ENCODE measurements at places on chromosomes 3 and 15. TPM values are rescaled to one million over a fixed set of nuclear protein-coding genes. Genes with fewer than 3 reads are reported as not detected.

DNA sequence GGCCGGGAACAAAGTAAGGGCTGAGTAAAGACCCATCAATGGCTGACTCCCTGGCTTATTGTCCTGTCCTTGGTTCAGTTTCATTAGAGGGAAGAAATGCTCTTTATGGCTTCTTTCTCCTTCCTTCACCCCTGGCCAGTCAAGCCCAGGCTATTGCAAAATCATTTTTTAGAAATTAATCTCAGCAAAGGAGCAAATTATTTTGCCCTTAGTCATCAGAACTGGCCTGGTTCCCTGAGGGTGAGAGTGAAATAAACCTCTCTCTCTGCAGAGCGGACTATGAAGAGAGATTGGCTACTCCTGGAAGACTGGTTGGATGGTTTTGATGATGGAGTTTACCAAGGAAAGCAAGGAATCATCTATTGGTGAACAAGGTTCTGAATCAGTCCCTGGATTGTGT, 52.7 kb upstream of the OXTR start:
- no peak for DNase-seq

DNA sequence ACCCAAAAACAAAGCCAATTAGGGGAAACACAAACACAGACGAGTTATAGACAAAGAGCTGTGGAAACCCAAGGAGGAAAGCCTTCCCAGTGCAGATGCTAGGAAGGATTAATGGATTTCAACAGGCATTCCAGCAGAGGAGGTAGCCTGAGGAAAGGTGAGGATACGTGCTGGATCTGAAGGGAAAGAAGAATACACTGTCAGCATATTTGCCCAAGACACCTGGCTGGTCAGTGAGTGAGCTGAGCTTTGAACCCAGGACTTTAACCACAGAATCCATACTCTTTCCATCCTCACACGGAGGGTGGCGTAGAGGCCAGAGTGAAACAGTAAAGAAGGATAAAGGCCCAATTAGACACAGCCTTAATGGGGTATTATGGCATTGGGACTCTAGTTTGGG, 9.1 kb upstream of the BFSP2 start:
- DNase-seq: no peak

SLC22A13 gene
- 0.48 TPM for total RNA-seq

DNA sequence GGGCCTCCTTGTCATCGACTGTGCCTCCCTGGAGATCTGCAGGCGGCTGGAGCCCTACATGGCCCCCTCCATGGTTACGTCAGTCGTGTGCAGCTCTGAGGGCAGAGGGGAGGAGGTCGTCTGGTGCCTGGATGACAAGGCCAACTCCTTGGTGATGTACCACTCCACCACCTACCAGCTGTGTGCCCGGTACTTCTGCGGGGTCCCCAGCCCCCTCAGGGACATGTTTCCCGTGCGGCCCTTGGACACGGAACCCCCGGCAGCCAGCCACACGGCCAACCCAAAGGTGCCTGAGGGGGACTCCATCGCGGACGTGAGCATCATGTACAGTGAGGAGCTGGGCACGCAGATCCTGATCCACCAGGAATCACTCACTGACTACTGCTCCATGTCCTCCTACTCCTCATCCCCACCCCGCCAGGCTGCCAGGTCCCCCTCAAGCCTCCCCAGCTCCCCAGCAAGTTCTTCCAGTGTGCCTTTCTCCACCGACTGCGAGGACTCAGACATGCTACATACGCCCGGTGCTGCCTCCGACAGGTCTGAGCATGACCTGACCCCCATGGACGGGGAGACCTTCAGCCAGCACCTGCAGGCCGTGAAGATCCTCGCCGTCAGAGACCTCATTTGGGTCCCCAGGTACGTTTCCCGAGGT, 146.5 kb downstream of the LRRK1 start:
- DNase-seq: peak; percentile 75

ITIH1 gene
- total RNA-seq: 1.3 TPM

SLC6A6 gene
- 23.6 TPM for total RNA-seq

Data from posterior vena cava (tissue), 2 donors.